ENCODE measurements at places on chromosomes 5 and 9.
A peak's percentile ranks its signal among the peaks of the same experiment; 100 is the strongest.

- no peak for DNase-seq
Observed at GRCh38 chr9:101037430-101037829, 8.9 kb downstream of the PLPPR1 start.

GRCh38 chr5:108942701-108943100, 195.0 kb downstream of the FER start:
- no peak for DNase-seq

- no peak for DNase-seq
Observed at GRCh38 chr5:157672976-157673375, 1.6 kb downstream of the C5orf52 start.

GRCh38 chr9:125973547-125973946, 226.4 kb downstream of the PBX3 start:
- DNase-seq: no peak

DNA sequence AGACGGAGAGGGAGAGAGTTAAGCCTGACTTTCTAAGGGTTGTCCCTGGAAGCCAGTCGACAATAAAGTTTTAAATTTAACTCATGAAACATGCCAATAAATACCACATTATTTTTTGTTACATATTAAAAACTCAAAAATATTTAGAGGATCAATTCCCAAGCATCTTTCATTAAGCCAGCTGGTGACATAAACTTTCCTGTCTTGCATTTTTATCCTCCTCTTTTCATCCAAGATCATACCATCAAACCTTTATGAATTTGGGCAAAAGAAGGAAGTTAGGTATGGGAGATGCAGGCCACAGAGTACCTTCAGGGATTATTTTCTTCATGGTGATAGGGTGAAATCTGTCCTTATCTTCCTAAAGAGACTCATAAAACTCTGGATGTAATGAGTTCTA, 178.3 kb upstream of the FBXL17 start:
- DNase-seq: no peak

GRCh38 chr9:5510360-5510931, at the start of gene PDCD1LG2:
TSS of gene PDCD1LG2 (plus strand) at chr9:5510531. CDS start at chr9:5522547, 12,016 bp downstream.
- DNase-seq: peak; percentile 41

GRCh38 chr9:127154390-127155191, 32.2 kb upstream of the ANGPTL2 start:
- peak; percentile 46 for DNase-seq

DNA sequence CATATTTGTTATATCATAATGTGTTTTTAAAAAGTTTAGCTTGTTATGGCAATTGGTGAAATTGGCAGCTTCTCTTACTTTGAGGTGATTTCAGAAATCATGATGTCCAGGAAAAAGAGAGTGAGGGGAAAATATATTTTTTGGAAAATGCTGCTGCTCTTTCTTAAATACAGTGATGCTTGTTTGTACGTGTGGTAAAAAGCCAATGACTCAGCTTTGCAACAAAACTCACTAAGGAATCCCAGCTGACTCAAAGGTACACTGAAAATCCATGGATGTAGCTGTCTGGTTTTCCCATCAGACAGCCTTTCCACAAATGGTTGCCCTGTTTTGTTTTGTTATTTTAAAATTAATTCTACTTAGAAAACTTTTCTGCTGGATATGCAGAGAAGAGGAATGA, 306.4 kb upstream of the PAPPA start:
- DNase-seq: no peak

GRCh38 chr9:136339173-136339957, 12.0 kb downstream of the GPSM1 start:
- DNase-seq: peak; percentile 85

DNA sequence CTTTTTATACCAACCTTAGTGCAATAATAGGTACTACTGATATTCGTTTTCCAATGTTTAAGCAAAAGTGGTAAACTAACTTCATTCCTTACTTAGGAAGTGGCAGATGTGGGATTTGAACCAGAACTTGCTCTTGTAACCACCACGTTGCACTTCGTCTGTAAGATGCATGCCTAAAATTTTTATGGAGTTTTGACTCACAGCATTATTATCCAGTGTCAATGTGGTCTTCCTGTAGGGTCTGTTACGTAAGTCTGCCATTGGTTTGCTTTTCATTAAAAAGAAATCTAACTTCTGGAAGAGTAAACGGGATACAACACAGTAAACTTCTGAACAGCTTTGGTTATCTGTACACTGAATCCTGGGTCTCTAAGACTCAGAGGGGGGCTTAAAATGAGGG, 521.0 kb upstream of the WWC1 start:
- no peak for DNase-seq

- peak; percentile 5 for DNase-seq
Observed at GRCh38 chr5:116922532-116922931, 347.9 kb upstream of the SEMA6A start.

- DNase-seq: no peak
Observed at GRCh38 chr9:69379270-69379982, 54.4 kb downstream of the ENTREP1 start.

GRCh38 chr5:125038477-125038876, 292.0 kb upstream of the ZNF608 start:
- DNase-seq: no peak

DNA sequence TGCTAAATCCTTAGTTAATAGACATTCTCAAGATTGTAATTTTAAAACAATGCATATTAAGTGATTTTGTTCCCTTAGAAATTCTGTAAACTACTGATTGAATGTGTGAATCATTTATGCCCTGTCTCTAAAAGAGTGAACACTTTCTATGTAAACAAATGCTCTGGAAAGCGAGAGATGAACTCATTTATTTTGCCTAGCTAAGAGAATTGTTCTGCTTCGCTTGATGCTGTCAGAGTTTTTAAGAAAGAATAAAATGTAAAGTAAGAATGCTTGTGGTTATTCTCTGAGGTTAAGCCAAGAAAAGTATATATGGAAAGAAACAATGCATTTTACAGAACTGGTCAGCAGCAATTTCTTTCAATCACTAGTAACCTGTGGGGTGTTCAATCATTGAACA, 347.4 kb upstream of the NUDT12 start:
- DNase-seq: no peak

DNA sequence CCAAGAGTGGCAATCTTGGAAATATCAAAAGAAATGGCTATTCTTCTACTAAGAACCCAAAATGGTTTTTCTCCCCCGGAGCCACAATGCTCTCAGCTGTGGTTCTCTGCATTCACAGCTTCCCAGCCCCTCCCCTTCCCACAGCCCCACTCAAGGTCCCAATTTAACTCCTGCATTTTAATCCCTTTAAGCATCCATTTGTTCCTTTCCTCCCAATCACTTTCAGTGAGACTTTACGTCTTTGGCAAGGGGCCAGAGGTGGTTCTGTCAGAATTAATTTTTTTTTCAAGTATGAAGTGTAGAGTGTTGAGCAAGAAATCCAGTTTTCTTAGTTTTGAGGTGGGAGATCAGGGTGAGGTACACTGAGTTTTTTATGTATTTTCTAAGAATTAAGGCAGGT, 256.9 kb downstream of the GLIS3 start:
- no peak for DNase-seq

GRCh38 chr9:34633851-34634550, 3.6 kb downstream of the SIGMAR1 start:
- DNase-seq: peak; percentile 84

GRCh38 chr5:143139585-143139984, 263.9 kb downstream of the NR3C1 start:
- no peak for DNase-seq

GRCh38 chr5:111513131-111513520, 791 bp upstream of the STARD4 start:
- no peak for DNase-seq

DNA sequence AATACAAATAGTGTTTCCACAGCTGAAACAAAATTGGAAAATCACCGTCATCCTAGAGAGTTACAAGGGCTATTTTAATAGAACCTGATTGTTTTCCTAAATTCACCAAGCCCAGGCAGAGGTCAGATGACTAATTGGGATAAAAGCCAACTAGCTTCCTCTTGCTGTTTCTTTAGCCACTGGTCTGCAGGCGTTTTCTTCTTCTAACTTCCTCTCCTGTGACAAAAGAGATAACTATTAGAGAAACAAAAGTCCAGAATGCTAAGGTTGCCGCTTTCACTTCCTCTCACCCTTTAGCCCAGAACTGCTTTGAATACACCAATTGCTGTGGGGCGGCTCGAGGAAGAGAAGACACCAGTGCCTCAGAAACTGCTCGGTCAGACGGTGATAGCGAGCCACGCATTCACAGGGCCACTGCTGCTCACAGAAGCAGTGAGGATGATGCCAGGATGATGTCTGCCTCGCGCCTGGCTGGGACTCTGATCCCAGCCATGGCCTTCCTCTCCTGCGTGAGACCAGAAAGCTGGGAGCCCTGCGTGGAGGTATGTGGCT, at the start of gene TLR4:
Gene TLR4, plus strand, starts transcription at position 380 of the 552 bp plus-strand sequence. Its CDS starts 70 bp downstream, at position 450.
- no peak for DNase-seq

DNA sequence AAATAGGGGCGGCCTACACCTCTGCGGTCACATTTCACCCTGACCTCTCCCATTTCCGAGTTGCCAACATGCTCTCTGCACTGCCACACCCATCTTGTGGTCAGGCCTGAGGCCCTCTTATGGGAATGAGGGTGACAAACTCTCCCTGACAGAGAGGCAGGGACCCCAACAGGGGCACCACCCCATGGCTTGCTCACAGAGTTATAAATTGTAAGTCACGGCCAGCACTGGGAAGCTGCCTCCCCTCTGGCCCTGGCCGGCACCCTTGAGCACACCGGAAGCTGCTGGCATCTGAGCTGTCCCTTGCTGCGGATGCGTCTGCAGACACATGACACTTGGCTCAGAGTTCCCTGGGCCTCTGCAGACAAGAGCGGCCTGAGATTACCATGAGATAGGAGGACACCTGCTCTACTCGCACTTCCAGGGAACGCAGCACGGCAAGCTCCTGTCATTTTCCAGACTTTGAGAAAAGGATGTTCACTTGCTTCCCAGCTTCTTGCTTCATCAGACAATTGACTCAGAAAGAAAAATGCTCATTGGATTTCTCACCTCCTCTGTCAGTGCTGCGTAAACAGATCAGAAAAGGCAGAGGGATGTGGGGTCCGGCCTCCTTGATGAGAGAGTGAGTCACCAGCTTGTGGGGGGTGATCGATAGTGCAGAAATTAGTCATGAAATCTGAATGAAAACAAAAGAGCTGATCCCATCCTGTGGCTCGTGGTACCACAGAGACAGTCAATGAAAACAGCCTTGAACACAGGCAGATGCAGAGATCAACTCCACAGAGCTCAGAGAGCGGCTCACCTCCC, 269.8 kb downstream of the SYK start:
- peak; percentile 31 for DNase-seq

DNA sequence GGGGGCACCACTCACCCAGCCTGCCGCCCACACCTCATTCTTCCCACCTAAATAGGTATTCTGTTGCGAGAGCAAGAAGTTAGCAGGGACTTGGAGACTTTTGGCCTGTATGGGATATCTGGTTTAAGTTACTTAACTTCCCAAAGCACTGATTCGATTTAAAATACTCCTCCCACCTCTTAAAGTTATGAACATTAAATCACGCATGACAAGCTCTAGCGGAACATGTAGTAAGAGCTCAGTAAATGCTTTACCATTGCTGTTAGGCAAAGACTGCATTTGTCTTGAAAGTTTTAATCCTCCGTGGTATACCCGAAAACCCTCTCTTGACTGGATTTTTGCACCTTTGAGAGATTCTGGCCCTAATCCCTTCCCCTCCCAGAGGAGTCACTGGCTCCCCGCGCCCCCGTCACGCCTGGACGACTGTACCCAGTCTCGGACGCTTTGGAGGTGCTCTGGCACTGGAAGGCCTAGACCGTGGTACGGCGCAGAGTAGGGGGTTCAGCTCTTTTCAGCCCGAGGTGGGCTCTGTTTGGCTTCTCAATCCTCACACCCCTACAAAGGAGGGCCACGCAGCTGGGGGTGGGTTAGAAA, 4.4 kb downstream of the GDNF start:
- peak; percentile 32 for DNase-seq

DNA sequence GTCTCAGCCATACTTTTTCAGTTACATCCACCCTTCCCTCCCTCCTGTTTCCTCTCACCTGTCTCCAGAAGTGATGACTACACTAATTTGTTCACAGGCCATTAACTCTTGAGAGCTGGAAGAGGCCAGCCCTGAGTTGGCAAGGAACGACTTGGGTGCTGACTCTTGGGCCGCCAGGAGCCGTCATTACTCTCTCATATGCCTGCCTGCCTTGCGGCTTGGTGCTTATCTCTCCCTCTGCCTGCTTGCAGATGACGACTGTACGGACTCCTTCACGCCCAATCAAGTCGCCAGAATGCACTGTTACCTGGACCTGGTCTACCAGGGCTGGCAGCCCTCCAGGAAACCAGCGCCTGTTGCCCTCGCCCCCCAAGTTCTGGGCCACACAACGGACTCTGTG, 66.1 kb downstream of the PAPPA start:
- DNase-seq: no peak

GRCh38 chr9:109887079-109887478, 107.1 kb downstream of the PALM2AKAP2 start:
- DNase-seq: no peak

GRCh38 chr9:115757461-115757860, 396.1 kb upstream of the PAPPA start:
- DNase-seq: no peak

- DNase-seq: no peak
Observed at GRCh38 chr9:98147582-98147981, 28.6 kb upstream of the TRIM14 start.

DNA sequence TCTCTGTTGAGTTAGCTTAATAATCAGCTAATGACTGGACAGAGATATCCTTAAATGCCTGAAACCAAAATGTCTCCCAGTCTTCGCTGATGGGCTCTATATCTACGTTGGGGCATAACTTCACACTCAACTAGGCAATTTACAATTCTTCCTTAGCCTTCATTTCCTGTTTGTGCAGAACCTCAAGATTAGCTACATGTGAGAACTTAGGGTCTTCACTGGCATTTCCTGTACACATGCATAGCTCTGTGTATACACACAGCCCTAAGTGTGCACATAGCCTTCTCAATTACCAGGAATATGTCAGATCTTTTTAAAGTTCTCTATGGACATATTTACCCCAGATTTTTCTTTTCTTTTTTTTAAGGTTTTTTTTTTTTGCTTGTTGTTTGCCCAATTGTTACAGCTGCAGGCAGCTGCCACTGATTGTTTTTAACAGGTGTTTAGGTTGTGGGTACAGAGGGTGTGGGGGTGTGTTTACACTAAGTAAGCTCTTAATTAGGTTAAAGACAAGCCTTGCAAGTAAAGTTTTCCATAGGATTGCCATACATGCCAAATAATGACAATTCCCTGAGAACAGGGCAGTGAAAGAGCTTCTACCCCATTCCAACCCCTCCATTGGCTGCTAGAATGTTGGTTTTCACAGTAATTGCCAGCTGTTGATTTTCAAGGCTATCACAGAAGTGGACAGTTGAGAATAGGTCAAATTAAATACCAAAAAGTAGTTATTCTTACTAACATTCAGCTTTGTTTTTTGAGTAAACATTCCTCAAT, 441.0 kb downstream of the TLE4 start:
- no peak for DNase-seq

GRCh38 chr5:157511651-157512644, 51.9 kb downstream of the NIPAL4 start:
- no peak for DNase-seq

GRCh38 chr5:85132269-85132668, 747.6 kb upstream of the EDIL3 start:
- DNase-seq: no peak
